ENCODE measurements at places on chromosomes 6 and 20. TPM values are rescaled to one million over a fixed set of nuclear protein-coding genes. Genes with fewer than 3 reads are reported as not detected.

SLC35F1 gene
- 0.01 TPM for total RNA-seq

C6orf141 gene
- 25.8 TPM for total RNA-seq

SIRPD gene
- not detected for total RNA-seq

ZC3H12D gene
- 0.20 TPM for total RNA-seq

CAP2 gene
- total RNA-seq, result 11.7 TPM

TAP2 gene
- total RNA-seq, result 15.5 TPM

HLA-G gene
- total RNA-seq, result not detected

EPHA7 gene
- total RNA-seq, result 0.08 TPM

PHACTR1 gene
- not detected for total RNA-seq

HRH3 gene
- not detected for total RNA-seq

IYD gene
- total RNA-seq, result not detected

ZBTB46 gene
- 0.59 TPM for total RNA-seq

CD93 gene
- not detected for total RNA-seq

WFDC12 gene
- total RNA-seq, result not detected

PRND gene
- not detected for total RNA-seq

CAGE1 gene
- not detected for total RNA-seq

ZBTB12 gene
- total RNA-seq, result 5.1 TPM

MEP1A gene
- total RNA-seq, result not detected

LGSN gene
- 3.5 TPM for total RNA-seq

PTCRA gene
- not detected for total RNA-seq

LST1 gene
- total RNA-seq, result 0.37 TPM

PACRG gene
- total RNA-seq, result not detected

PAX1 gene
- total RNA-seq, result not detected

CYP21A2 gene
- total RNA-seq, result not detected

GJA1 gene
- total RNA-seq, result 83.9 TPM

CCN6 gene
- total RNA-seq, result not detected

EPB41L1 gene
- 63.3 TPM for total RNA-seq

VAPB gene
- 58.1 TPM for total RNA-seq

FOXS1 gene
- 0.94 TPM for total RNA-seq
